ENCODE measurements at places on chromosomes 3 and 15.
A peak's percentile ranks its signal among the peaks of the same experiment; 100 is the strongest.

DNA sequence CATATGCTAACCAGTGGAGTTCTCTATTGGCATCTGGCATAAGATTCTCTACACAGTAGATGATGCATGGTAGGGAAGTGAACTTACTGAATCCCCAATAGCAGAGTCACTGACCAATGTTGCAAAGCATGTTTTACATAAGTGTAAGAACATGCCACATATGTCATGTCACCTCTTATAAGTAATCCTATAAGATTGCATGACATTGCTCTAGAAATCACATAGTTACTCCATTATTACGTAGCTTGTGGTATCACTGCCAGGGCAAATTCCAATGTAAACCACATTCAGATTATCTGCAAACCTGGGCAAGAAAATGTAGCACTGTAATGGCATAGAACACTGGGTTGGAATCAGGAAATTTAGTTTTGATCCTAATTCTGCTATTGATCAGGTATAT lies 198.2 kb upstream of the UMPS start:
- DNase-seq = no peak

GRCh38 chr15:90202929-90203328 lies 1.8 kb downstream of the SEMA4B start:
- no peak for DNase-seq

DNA sequence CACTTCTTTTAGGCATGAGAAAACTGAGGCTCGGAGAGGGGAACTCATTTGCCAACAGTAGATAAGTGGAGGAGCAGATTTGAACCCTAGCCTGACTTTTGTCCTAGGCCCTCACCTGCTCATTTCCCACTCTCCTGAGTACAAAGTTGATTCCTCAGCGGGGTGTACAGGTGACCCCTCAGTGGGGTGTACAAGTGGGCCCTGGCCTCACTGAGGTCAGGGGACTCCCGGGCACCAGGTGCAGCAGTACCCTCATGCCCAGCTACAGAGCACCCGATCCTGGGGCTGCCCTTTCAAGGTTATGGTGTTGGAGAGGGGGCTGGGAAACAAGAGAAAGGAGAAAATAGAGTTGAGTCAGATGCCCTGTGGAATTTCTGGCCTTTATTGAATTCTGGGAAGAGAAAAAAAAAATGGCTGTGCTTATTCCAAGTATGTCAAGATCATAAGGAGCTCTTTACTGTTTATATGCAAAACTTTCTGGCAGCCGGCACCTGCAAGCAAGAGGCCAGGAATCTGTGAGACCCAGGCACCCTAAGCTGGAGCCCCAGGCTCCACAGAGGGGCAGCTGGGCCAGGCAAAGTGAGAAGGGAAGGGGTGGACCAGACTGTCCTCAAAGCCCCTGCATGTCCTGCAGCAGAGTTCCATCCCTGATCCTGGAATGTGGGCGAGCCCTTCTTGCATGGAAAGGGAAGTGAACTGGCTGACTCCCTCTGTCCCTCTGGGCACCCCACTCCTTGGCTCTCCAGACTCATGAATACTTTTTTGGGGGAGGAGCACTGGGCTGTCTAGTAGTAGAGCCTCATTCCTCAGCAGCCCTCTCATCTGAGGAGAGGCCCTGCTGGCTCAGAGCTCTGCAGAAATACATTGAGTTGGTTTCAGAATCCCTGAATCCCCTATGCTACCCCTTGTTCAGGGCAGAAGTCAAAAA lies 43.1 kb downstream of the AMOTL2 start:
- DNase-seq = peak; percentile 63

DNA sequence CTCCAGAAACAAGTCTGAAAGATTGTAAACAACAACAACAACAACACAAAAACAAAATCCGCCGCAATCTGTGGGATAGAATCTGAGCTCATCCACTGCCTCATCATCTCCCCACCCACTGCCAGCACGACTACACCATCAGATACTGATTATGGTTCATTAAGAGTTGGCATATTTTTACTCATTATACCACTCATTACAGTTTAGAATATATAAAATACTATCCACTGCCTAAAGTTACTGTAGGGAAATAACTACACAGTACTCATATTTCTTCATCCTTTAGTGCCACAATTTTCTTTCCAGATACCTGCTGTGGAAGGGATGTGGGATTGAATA lies 152.5 kb upstream of the PEX5L start:
- DNase-seq = no peak

DNA sequence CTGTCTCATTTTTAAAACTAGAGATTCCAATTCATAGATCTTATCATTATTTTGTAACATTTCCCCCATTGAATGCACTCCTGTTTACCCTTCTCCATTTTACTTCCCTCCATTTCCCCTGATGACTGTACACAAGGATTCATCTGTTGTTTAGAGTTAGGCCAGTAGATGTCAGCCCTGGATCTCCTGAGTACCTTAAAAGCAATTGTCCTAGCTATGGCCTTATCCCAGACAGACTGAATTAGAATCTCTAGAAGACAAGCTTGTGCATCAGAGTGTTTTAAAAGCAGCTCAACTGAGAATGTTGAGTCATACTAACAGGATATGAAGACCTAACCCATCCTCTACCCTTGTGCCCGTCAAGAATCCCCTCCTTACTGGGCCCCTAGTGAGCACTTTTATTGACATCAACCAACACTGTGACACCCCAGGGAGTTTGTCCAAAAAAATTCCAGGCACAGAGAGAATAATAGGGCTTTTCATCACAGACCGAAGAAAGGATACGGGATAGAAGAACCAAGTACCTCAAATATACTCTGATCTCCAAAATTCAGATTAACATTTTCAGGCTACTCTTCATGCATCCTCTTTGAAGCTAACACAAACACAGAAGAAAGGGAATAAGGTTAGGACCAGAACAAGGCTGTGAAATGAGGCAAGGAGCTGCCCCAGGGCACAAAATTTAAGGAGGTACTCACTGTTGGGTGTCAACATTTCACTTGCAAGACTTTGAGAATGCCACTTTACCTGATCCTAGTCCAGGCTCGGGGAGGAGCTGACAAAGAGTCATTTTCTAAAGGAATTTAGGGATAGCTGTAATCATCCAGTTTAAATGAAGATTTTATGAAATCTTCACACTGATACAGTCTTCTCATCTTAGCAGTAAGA lies 17.1 kb downstream of the ZBED2 start:
- no peak for DNase-seq

- DNase-seq = no peak
Observed at GRCh38 chr3:112357930-112358780, 25.2 kb downstream of the CD200 start.

DNA sequence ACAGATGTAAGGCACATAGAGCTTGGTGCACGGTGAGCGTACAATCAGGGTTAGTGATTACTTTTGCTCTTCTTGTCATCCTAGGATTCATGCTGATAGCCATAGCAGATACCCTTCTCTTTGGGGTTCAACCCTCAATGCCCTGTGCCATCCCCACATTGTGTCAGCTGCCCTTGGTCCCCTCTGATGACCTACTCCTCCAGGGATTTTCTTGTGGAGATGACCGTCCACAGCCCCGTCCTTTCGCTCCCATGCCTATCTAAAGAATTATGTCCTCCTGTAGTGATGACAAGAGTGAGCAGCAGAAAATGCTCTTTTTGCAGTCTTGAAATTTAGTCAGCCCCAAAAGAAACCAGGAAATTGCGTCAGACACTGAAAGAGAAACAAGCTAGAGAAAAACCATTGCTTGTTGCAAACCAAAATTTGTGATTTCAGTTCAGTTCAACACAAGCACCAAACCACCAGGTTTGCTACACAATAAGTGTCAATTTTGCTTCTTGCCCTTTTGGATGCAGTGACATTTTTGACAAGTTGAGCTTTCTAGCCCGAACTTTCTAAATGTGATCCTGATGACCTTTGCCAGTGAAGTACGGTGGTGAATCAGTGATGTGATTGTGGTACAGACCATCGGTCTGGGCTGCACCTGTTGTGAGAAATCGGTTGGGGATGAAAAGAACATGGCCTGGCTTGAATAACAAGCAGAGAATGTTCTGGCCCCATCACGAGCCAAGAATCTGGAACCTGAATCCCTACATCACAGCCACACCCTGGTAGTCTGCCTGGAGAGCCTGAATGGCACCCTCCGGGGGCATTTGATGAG lies 41.3 kb downstream of the CMTM7 start:
- DNase-seq = no peak

GRCh38 chr15:48411971-48412591 lies 80.9 kb downstream of the DUT start:
- DNase-seq = no peak

DNA sequence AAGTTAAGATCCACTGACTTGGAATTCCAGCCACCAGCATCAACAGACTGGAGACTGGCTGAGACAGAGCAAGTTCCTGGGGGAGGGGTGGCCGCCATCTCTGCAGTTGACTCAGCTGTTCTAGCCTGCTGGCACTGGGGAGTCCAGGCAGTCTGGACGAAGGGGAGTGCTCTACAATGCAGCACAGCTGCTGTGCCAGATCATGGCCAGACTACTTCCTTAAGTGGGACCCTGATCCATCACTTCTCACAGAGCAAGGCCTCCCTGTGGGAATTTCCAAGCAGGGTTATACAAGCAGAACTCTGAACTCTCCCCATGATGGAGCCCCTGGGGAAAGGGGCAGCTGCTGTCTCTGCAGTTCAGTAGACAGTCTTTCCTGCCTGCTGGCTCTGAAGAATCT lies 35.2 kb downstream of the PYGO1 start:
- DNase-seq = no peak

GRCh38 chr15:66706225-66706732 lies 4.2 kb downstream of the SMAD6 start:
- no peak for DNase-seq

DNA sequence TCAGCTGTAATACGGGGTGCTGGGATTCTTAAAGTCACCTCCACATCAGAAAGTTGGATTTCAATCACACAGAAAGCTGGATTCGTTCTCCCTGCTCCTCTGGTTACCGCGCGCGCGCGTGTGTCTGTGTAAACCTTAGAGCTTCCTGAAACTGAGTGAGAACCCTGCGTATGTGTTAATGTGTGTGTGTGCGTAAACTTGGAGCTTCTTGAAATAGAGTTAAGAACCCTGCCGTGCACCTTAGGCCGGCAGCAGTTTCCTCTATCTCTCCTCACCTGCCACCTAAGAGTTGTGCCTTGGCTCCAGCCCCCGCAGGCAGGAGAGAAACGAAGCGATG lies 531 bp downstream of the LZTFL1 start:
- DNase-seq = no peak

GRCh38 chr3:105647047-105647446 lies 221.8 kb downstream of the CBLB start:
- no peak for DNase-seq

DNA sequence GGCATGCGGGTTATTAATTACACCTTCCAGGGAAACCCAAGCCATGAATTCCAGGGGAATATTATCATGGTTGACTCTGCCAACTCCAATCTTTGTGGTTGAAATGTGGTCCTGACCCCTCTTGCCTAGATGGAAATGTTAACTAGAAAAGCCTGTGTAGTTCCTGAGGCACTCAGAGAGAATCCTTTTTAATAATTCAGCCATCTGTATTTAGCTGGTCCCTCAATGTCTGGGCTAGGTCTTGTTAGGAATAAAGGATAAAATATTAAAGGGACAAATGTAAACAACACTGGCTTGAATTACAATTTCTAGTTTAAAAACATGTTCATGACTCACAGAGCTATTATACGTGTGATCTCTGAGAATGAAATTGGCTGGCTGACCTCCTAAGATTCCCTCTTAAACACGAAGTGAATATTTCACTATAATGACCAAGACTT lies 435.2 kb upstream of the SUCLG2 start:
- DNase-seq = no peak

DNA sequence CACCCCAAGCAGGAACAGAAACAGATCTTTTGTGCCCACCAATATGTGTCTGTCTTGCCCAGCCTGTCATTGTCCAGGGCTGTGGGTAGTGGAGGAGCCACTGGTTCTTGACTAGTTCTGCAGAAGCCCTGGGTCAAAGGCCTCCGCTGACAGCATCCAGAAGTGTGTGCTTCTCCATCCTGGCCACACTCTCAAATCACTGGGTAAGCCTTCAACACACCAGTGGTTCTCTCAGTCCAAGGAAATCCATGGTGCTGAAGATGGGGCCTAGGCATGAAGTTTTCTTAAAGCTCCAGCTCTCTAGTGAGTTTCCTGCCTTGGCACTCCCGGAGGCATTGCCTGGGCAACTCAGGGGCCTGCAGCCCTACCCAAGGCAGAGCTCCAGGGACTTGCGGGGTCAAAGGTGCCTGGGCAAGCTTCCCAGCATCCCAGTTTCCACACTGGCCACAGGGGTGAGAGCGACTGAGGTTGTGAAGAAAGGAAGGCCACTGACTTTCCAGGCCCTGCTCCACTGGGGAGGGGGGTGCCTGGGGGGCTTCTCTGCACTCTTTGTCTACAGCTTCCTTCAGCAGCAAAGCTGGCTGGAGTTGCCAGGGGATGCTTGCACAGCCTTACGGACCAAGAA lies 37.9 kb upstream of the RPL32 start:
- no peak for DNase-seq

DNA sequence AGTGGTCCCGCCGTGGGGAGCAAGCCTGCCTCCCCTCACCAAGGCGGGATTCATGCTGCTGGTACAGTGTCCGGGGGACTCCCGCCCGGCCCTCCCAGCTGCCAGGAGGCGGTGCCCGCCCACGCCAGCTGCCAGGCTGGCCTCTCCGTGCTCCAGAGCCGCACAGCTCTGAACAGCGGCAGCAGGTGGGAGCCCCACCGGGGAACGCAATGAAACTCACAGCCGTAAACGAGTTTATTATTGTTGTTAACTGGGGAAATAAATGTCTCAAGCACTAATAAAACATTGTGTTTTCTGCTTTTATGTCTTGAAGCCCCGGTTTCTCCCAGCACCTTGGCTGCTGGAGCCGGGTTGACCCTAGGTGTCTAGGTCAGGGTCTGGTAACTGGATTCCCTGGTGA lies 317.7 kb upstream of the TLE3 start:
- no peak for DNase-seq

DNA sequence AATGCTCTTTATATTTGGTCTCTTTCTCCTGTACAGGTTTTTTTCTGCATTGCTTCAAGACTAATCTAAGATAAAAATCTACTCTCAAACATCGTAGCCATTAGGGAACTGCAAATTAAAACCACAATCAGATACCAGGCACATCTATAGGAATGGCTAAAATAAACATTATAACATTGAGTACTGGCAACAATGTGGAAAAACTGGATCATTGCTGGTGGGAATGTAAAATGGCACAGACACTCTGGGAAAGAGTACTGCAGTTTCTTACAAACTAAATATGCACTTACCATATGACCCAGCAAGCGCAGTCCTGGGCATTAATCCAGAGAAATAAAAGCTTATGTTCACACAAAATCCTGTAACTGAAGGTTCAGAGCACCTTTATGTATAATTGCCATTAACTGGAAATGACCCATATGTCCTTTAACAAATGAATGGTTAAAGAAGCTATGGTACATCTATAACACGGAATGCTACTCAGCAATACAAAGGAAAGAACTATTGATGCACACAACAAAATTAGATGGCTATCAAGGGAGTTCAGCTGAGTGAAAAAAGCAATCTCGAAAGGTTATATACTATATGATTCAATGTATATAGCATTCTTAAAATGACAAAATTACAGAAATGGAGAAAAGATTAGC lies 6.3 kb downstream of the ABCC5 start:
- no peak for DNase-seq

- no peak for DNase-seq
Observed at GRCh38 chr3:102573483-102574028, 138.7 kb downstream of the ZPLD1 start.

GRCh38 chr15:77667338-77668234 lies 34.9 kb upstream of the LINGO1 start:
- no peak for DNase-seq

- DNase-seq = peak; percentile 95
Observed at GRCh38 chr15:67188551-67189218, 65.8 kb downstream of the AAGAB start.

Measured in forelimb muscle (tissue), 1 donor.